Stimulated activated CD8-positive, alpha-beta memory T cell treated with anti-CD3 and anti-CD28 coated beads, Interleukin-7, amount 100 ng/mL, for 1 hour (primary cell): ENCODE measurements at places on chromosomes 7 and 10.
A peak's percentile ranks its signal among the peaks of the same experiment; 100 is the strongest.

- DNase-seq: no peak
These were observed 82.5 kb upstream of the CREB5 start for GRCh38 chr7:28329661-28330363.

DNA sequence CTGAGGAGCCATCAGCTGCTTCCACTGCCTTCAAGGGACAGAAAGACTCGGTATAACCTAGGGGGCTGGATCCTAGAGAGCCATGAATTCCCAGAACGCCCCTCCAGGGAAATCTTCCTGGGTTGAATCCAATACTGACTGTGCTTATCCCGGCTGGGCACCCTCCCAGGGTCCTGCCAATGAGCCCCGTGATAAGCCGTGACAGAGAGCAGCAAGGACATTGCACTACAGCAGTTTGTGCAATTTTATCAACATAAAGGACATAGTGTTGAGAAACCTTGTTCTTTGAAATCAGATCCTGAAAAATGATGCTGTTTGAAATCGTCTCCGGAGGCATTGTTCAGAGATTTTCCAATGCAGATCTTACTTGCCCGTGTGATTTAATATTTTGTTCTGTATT, 18.8 kb downstream of the AKR1B1 start:
- DNase-seq: no peak

- peak; percentile 14 for DNase-seq
These were observed 64.6 kb downstream of the GSAP start for GRCh38 chr7:77351539-77352004.

- no peak for DNase-seq
These were observed 335.8 kb upstream of the MBL2 start for GRCh38 chr10:53108317-53108934.

- DNase-seq: no peak
These were observed 25.1 kb upstream of the VPS41 start for GRCh38 chr7:38934051-38934450.

- DNase-seq: no peak
These were observed 7.9 kb downstream of the LAT2 start for GRCh38 chr7:74217455-74218342.

DNA sequence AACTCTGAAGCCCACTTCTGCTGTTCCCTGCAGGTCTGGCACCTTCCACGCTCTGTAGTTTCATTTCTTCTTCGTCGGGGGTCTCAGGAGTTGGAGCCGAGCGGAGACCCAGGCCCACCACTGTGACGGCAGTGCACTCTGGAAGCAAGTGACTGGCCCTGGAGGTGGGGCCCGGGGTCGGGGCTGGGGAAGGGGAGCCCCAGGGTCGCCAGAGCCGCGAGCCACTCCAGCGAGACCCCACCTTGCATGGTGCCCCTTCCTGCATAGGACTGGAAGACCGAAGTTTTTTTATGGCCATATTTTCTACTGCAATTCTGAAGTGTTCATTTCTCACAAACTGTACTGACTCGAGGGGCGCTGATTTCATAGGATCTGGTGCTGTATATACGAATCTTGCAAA, 172.8 kb downstream of the CCDC3 start:
- no peak for DNase-seq

- no peak for DNase-seq
These were observed 27.3 kb upstream of the WDFY4 start for GRCh38 chr10:48657416-48657815.

GRCh38 chr7:130912082-130912861, 178.3 kb upstream of the KLF14 start:
- DNase-seq: no peak

- DNase-seq: no peak
These were observed 47.5 kb upstream of the AGR3 start for GRCh38 chr7:16929146-16929762.

DNA sequence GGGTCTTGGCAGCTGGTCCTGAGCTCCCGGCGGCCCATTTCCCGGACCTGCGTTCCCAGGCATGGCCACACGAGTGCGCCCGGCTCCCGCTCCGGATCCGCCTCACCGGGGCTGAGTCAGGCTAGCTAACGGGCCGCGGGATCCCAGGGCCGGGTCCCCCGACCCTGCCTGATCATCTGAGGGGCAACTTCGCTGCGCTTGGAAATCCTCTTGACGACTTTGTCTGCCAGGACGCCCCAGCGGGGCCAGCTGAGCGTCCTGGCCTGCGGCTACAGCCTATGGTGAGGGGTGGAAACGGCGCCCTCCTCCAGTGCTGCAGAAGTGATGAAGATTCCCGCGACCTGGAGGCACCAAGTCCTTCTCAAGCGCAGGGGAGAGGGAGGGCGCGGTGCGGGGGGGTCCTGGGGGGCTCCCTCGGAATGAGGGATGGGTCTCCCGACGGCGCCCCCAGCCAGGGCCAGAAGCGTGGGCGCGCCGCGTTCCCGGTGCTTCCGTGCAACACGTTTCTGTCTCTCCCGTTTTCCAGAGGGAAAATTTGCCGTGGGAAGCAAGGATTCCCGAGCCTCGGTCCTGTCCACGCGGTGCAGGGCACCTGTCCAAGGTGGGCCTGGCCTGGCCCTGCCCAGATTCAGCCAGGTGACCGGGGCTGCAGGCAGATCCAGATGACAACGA, 212.4 kb downstream of the CCSER2 start:
- DNase-seq: peak; percentile 39

DNA sequence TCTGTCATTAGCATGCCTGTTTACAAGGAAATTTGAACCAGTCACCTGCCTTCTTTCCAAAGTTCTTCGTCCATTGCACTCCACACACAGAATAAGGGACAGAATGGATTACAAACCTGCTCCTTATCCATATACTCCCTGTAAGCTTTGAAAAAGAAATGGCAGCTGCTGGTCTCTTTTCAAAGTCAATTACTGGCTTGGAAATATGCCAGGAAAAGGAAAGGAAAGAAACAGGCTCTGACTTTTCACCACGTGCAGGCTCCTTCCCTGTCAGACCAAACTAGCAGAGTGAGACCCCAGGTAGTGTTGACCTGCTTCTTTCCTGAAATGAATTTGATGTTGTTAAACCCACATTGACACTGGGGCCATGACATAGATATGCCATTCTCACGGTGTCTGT, 84.5 kb downstream of the LHFPL3 start:
- DNase-seq: no peak

- no peak for DNase-seq
These were observed 61.4 kb downstream of the AASS start for GRCh38 chr7:122082670-122083069.

DNA sequence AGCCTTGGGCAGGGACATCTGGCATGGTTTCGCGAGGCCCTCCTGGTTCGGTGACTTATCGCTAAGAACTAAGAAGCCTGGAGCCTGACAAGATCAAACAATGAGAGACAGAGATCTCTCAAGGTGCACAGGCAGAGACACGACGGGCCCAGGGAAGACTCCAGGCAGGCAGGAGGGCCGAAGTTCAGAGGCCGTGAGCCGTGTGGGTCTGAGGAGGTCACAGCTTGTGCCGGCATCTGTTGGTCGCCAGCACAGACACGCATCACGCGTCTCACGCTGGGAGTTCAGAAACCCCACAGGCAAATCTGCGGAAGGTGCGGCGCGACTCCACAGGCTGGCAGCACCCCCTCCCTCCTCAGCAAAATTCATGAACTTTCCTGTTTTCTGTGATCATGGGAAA, 314.0 kb downstream of the DNAJB6 start:
- DNase-seq: no peak

DNA sequence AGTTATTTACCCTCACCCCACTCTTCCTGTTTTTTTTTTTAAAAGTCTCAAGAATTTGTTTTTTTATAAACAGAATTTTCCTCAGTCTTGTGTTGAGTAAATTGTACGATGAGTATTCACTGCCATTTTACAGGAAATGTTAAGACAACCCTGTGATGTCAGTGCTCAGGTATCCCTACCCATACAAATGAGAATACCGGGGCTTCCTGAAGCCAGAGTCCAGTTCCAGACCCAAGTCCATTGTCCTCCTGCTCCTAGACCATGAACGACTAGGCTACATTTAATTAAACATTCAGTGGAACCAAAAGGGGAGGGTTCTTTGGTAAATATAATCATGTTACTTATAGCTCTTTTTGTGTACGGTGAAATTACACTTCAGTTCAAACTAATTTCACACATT, 79.2 kb downstream of the GNAI1 start:
- DNase-seq: no peak

GRCh38 chr7:95323410-95324129, 762 bp downstream of the PON1 start:
- DNase-seq: no peak

GRCh38 chr7:50229964-50230363, 74.6 kb upstream of the IKZF1 start:
- DNase-seq: no peak

GRCh38 chr7:14767716-14768425, 134.7 kb downstream of the DGKB start:
- no peak for DNase-seq

DNA sequence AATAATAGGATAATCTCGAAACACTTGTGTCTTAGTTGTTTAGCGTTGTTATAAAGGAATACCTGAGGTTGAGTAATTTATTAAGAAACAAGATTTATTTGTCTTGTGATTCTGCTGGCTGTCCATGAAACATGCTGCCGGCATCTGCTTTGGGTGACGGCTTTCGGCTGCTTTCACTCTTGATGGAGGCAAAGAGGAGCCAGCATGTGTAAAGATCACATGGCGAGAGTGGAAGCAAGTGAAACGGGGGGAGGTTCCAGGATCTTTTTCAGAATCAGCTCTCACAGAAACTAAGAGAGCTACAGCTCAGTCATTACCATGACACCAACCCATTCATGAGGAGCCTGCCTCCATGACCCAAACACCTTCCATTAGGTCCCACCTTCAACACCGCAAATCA, 402.8 kb downstream of the CDC14C start:
- no peak for DNase-seq

GRCh38 chr10:71483135-71483534, 86.4 kb downstream of the CDH23 start:
- DNase-seq: no peak
